ENCODE measurements at places on chromosomes 16 and 17.

DNA sequence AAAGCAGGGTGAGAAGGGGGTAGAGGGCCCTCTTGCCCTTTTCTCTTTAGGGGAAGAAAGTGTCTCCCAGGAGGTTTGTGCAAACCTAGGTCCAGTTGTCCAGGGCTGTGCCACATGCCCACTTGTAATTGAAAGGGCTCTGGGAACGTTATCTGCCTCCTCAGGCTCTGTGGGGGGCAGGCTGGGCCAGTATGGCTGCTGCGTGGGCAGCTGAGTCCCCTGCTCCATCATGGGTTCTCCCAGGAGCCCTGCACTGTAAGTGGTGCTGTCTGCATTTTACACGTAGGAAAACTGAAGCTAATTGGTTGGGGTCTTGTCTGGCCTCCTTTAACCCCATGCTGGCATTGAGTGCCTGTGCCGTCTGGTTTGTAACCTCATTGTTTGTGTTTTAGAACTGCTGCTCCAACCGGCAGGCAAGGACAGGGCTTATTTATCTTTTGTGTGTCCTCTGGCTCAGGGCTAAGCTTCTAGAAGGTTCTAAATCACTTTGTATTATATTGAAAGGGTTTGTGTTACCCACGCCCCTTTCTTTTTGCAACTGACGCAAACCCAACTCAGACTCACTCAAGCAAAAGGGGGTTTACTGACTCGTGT, 117.7 kb upstream of the CIBAR2 start:
- no peak for DNase-seq

- DNase-seq, result no peak
Observed at GRCh38 chr17:36641877-36642845, 40.8 kb downstream of the MRM1 start.

- no peak for DNase-seq
Observed at GRCh38 chr16:15773968-15774367, 82.9 kb downstream of the MYH11 start.

DNA sequence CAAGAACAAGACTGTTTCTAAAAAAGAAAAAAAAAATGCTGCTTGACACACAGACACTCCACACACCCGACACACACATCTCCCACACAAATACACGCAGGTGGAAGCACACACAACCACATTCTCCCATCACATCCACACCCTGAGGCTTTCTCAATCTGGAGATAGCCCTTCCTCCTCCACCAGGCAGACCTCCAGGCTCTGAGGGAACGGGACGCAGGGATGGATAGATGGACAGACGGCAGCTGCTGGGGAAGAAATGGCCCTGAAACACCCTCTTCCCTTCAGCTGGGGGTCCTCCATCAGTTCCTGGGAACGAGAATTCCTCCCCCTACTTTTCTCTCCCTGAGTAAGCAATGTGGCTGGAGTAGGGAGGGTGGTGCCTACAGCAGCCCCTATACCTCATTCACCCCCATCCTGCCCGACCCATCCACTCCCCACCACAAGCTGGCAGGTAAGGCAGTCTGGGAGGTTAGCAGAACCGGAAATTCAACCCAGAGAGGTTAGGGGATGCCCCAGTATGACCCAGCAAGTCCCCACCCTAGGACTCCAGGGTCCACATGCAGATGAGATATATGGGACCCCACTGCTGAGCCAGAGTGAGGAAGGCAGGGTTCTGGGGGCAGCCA, 4.1 kb upstream of the LITAFD start:
- no peak for DNase-seq

- peak; percentile 37 for DNase-seq
Observed at GRCh38 chr17:15966183-15966878, 21.4 kb downstream of the ADORA2B start.

DNA sequence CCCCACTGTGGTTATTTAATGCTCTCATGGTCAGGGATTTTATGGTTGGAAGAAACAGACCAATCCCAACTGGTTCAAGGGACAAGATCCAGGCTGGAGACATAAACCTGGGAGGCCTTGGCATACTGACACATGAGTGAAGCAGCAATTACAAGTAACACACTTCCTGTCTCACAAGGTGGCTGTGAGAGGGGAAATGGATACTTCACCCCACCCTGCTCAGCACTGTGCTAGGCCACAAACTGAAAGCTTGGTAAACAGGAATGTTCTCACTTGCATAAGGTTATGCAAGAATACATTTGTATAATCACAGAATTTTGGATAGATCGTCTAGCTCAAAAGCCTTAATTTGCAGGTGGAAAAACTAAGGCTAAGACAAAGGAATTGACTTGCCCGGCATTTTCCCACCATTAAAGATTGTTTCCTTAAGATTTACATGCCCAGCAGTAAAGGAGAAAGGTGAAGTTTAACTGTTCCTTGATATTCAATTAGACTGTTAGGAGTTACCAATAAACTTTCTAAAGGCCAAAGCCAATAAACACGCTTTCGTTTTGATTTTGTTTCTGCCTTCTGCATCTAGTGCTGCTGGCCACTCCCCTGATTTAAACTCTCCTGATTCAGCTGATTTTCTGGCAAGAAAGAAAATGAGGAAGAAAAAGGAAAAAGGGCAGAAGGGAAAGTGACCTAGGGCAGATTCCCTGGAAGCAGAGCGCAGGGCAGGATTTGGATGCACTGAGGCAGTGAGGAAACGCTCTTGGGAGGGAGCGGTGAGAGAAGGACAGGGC, 215.6 kb upstream of the CDH5 start:
- DNase-seq, result peak; percentile 74

DNA sequence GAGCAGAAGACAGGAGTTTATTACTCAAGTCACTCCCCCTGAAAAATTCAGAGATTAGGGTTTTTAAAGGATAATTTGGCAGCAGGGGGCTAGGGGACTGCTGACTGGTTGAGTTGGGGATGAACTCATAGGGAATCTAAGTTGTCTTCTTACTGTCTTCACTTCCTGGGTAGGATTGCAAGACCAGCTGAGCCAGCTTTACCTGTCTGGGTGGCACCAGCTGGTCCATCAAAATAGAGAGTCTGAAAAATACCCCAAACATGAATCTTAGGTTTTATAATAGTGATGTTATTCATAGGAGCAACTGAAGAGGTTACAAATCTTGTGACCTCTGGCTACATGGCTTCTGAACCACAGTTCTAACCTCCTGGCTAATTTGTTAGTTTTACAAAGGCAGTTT, 157.9 kb downstream of the PPM1E start:
- DNase-seq, result peak; percentile 2

GRCh38 chr16:75109732-75110243, 6.8 kb downstream of the LDHD start:
- no peak for DNase-seq

GRCh38 chr16:73610605-73611156, 562.8 kb upstream of the ZFHX3 start:
- DNase-seq, result no peak

- DNase-seq, result no peak
Observed at GRCh38 chr17:65035704-65036103, 20.8 kb downstream of the GNA13 start.

DNA sequence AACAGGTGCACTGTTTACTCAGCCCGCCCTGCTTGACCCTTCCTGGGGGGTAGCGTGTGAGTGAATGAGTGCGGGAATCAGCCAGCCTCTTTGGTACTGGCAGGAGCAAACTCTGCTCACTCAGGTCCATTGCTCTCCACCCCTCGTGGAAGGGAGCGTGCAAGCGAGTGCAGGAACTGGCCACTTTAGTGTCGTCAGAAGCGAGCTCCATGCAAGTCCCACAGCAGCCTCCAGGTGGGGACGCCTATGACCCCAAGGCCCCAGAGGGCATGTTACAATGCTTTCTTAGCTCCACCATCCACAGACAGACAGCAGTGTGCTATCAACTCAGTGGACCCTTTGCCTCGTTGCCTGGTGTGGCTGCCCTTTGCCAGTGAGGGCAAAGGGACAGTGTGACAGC, 1025.1 kb upstream of the CDH8 start:
- no peak for DNase-seq

DNA sequence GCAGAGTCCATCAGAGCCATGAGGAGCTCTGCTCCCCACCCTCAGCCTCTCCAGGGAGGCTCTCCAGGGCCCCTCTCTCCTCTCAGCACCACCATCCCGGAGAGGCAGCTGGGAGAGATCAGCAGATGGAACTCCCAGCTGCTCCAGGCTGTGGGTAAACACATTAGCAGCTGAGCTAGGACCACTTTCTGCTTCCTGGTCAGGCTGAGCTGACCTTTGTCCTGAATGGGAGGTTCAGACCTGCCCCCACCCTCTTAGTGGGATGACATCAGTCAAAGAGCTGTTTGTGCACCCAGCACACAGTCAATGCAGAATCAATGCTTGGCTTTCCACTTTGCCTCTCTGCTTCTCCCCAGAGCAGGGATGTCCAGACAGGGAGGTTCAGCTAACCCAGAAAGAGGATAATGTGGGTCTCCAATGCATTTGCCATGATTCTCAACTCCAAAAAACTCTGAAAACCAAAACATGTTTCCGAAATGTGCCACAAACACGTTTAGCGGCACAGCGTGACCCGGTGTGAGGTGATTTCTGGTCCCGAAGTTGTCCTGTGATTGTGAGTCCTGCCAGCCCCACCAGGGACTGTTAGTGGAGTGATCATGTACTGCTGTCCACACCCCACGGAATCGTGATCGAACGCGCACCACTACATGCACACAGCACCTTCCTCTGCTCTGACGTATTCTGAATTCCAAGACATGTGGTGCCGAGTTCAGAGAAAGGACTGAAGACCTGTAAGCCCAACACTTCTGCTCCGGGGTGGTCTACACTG, 6.7 kb downstream of the GPR142 start:
- DNase-seq, result no peak

DNA sequence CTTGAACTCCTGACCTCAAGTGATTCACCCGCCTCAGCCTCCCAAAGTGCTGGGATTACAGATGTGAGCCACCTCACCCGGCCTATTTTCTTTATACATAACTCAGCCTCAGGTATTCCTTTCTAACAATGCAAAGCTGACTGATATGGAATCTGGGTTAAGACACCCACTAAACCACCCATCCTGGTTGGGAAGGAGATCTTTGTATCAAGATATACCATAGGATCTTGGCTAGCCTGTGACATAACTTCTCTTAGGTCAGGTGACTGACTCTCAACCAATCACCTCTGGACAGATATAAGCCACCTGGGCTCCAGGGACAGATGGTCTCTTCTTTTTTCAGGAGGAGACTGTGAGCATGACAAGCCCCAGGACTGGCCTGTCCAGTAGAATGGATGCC, 51.2 kb upstream of the NKD1 start:
- DNase-seq, result no peak

GRCh38 chr16:64900517-64900916, 221.3 kb downstream of the CDH11 start:
- no peak for DNase-seq

DNA sequence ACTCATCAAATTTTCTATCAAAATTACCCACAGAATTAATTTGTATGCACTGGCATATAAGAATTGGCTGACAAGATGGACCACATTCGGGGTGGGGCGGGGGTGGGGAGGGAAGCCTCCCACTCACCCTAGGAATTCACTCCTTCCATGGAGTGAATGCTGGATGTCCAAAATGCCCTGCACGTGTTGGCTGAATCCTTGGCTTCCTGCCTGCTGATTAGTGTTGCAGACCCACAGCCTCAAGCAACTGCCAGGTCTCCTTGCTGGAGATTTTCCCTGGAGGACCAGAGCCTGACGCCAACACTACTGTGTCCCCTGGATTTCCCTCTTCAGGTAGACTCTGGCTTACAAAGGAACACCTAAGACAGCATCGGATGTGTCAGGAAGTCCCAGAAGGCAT, 575.7 kb upstream of the CDH11 start:
- no peak for DNase-seq

- DNase-seq, result no peak
Observed at GRCh38 chr16:77386831-77387814, 47.7 kb downstream of the ADAMTS18 start.

GRCh38 chr17:60148373-60148772, 1.4 kb upstream of the CA4 start:
- no peak for DNase-seq

GRCh38 chr17:45270828-45271418, 9.0 kb upstream of the SPATA32 start:
- no peak for DNase-seq

DNA sequence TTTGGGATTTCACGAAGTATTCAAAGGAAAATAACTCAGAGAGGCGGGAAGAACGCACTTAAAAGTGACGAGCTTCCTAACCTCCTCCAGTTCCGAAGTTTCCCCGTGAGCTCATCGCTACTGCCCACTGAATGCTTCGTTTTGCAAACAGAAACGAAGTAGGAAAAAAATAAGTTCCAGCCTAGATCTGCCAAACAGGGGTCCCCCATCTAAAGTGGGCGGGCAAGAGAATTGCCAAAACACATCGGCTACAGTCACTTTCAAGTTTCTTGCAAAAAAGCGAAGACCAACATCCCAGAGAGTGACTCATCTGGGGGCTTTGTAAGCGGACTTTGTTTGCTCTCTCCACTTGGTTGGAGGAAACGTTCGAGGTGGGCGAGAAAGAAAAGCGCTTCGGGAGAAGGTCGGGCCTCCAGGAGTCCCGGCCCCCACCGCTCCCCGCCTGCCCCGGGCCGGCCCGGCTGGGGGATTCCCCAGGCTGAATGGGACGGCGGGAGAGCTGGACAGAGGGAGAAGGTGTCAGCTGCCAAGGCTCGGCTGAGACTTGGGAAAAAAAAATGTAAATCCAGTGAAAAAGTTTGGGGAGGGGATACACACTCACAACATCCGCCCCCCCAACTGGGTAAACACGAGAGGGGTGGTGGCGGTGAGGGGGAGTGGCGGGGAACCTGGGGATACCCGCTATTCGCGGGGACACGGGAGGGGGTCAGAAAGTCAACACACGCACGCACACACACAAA, 1.0 kb downstream of the VEZF1 start:
- peak; percentile 74 for DNase-seq

GRCh38 chr16:4836727-4837126, 10.4 kb downstream of the GLYR1 start:
- no peak for DNase-seq

DNA sequence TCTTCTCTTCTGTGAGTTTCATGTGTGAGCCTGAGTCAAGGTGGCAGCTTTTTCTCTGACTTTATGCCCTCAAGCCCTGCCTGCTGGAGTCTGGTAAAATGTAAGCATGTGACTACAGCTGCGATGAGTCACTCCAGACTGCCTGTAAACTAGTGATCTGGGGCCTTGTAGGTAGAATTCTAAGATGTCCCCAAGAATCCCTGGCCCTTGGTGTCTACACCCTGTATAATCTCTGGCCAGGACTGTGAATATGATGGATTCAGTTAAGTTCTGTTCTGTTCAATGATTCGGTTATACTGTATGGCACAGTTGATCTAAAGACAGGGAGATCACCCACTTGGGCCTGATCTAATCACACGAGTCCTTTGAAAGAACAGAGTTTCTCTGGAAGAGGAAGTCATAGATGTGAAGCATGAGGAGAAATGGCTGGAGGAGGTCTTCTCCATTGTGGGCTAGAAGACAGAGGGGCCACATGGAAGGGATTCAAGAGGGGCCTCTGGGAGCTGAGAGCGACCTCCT, 29.8 kb downstream of the PRSS54 start:
- DNase-seq, result peak; percentile 81

GRCh38 chr17:34581446-34582184, 2.2 kb downstream of the TMEM132E start:
- DNase-seq, result no peak

DNA sequence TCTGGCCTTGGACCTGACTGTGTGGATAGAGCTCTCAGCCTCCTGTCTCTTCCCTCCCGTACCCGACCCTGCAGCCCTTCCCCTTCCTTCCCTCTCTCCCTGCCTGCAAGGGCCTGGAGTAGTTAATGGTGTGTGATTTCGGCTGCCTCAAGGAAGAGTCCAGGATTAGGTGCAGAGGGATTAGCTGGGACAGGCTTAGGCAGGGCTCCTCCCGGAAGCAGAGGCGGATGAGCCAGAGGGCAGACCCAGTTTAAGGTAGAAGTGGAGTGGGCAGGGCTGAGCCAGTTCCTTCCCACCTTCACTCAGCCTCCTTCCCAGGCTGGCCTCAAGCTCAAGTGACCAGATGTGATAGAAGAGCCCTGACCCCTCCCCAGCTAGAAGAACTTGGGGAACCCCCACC, 16.8 kb downstream of the GUCY2D start:
- DNase-seq, result no peak
